Activated gamma-delta T cell treated with anti-CD3 and anti-CD28 coated beads, Interleukin-2, amount 50 U/mL, for 16 hours (primary cell): ENCODE measurements at places on chromosomes 7 and 10.

GRCh38 chr7:102305414-102306268 is 19.0 kb downstream of the SH2B2 start:
- no peak for DNase-seq

- DNase-seq, result no peak
Measured at GRCh38 chr10:70927189-70927943, 39.0 kb upstream of the PCBD1 start.

DNA sequence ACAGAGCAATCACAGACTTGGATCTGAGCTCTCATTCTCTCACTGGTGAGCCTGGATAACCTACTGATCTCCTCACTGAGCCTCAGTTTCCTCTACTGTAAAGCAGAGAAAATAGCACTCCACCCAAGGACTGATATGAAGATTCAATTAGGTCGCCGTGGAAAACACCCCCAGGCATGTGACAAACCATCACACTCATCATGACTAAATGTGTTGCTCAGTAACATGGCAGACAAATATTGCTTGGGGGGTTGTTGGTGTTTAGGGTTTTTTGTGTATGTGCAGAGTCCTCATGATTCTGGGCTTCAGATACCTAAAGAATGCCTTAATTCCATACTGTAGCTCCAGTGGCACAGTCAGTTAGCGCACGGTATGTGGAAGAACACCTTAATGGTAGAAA is 122.1 kb upstream of the TCF7L2 start:
- no peak for DNase-seq

GRCh38 chr10:28925121-28925663 is 247.9 kb downstream of the BAMBI start:
- DNase-seq, result no peak

DNA sequence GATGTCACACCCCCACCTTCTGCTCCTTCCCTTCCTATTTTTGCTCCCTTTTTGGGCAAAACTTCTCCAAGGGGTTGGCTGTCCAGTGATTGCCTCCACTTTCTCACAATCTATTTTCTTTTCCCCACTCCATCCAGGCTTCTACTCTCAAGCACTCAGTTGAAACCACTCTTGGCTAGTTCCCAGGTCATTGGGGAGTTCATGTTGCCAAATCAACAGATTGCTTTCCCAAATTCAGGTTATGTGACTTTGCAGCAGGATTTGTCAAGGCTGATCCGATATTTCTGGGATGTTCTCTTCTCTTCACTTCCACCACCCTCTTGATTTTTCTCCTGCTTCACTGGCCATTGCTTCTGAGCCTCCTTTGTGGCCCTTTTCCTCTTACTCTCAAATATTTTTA is 258.7 kb upstream of the SLC26A5 start:
- DNase-seq, result no peak

DNA sequence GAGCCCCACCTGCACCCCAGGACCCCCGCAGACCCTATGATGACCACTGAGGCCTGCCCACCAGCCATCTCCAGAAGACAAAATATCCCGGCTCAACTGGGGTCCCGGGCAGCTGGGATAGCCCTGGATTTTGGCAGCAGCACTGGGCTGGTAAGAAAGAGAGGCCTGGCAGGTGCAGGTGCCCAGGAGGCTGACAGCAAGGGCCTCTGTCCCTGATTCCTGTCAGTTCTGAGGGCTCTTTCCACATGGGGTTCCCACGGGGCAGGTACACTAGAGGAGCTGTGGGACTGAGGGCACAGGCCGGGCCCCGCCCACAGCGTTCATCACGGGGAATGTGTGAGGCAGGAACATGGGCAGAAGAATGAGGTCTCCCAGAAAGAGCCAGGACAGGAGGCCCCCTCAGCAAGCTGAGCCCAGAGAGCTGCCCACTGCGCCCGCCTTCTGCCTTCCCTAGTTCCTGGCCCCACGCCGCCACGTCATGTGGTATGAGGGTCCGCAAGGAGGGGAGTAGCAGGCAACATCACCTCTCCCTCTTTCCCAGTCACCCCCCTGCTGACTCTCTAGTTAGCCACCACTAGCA is 12.8 kb upstream of the NDST2 start:
- DNase-seq, result no peak

DNA sequence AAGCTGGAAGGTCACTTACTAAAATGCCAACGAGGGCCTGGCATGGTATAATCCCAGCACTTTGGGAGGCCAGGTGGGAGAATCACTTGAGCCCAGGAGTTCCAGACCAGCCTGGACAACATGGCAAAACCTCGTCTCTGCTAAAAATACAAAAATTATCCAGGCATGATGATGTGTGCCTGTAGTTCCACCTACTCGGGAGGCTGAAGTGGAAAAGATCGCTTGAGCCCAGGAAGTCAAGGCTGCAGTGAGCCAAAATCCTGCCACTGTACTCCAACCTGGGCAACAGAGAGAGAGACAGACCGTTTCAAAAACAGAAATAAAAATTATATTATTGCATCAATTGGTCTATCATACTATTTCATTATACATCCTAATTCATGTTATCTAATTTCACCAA is 18.1 kb upstream of the FAM53B start:
- DNase-seq, result no peak

GRCh38 chr7:101538596-101539459 is 90.3 kb downstream of the MYL10 start:
- peak; percentile 32 for DNase-seq

- DNase-seq, result no peak
Measured at GRCh38 chr10:124262234-124262865, 156.4 kb downstream of the OAT start.

DNA sequence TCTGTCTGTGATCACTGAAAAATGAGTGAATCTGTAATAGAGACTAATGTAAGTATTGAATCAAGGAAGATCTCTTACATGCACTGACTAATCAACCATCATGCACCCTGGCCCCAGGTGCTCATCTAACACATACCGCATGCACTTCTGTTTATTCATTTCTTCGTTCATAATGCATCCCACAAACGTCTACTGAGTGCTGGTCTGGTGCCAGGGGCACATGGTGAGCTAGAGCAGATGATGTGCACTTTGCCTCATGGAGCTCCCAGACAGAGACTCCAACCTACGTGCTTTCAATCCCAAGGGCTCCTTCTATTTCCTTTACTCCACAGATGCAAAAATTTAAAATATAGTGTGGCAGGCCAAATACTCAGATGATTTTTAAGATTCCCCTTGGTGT is 10.7 kb downstream of the C10orf90 start:
- no peak for DNase-seq

DNA sequence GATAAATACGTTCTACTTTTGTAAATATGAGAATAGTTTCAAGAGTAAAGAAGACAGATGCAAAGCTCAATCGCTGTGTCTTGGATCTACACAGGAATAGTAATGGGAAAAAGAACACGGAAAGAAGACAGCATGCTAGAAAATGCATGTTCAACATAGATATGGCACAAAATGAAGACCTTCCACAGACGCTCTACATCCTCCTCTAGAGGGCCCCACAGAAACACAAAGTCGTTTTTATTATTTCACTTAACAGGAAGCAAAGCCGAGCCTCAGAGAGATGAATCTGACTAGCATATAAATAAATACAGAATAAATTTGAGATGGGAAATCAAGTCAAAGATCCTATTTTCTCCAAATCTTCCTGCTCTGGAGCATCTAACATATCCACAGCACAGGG is 292.6 kb downstream of the PARD3 start:
- DNase-seq, result no peak

DNA sequence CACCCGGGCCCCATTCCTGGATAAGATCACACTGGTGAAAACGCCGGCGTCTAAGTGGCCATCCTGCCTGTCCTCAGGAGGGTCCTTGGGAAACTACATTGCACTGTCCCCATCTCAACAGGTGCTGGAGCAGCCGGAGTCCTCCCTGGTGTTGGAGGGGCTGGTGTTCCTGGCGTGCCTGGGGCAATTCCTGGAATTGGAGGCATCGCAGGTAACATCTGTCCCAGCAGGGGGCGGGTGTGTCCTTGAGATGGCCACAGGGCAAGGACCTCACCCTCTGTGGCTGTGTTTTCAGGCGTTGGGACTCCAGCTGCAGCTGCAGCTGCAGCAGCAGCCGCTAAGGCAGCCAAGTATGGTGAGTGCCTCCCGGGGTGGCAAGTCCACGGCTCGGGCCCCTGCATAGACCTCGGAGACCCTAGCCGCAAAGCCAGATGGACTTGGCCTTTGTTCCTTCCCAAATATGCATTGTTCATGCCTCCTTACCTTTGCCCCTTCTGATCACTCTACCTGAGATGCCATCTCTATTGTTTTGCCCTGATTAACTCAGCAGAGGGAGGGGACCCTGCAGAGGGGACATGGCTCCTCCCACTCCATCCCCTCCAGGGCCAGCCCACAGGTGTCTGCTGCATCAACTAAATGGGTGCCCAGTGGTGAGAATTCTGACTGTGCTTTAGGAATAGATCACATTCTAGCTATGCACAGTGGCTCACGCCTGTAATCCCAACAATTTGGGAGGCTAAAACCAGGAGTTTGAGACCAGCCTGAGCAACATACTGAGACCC is 23.8 kb downstream of the ELN start:
- no peak for DNase-seq

GRCh38 chr7:65448816-65449504 is 75.3 kb downstream of the ZNF92 start:
- DNase-seq, result no peak

DNA sequence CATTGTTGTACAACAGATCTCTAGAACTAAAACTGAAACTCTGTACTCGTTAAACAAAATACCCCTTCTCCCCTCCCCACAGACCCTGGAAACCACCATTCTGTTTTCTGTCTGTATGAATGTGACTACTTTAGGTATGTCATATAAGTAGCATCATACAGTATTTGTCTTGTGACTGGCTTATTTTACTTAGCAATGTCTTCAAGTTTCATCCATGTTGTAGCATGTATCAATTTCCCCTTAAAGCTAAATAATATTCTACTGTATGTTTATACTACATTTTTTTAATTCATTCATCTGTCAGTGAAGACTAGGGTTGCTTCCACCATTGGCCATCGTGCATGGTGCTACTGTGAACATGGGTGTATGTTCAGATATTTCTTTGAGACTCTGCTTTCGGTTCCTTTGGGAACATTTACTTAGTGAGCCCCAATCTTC is 71.2 kb upstream of the RPA3 start:
- DNase-seq, result no peak

- no peak for DNase-seq
Measured at GRCh38 chr10:124256151-124256550, 162.6 kb downstream of the OAT start.

- no peak for DNase-seq
Measured at GRCh38 chr10:99849057-99849456, 66.6 kb downstream of the ABCC2 start.
